ENCODE measurements at places on chromosomes 6 and 20.

DNA sequence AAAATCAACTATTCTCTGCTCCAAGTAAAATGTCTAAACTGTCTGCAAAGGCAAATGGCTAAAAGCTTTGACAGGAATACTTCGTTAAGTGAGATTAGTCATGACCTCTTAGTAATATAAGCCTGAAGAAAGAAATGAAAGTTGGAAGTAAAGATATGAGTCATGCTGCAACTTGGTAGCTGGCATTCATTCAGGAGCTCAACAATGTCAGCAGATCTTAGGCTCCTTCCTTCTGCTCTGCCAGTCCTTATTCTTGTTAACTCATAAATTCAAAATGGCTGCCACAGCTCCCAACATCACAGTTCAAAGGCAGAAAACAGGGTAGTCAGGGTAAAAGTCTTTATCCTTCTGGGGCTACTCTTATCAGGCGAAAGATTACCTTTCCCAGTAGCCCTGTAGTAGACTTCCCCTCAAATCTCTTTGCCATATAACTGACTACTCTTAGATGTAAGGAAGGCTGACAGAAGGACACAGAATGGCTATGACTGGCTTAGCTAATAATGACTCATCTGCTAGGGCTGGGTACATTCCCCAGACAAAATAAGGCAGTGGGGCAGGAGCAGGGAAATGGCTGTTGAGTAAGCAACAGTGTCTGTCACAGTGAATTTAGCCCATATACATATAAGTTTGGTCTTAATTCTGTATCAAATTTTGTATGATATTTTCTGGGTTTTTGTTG is 24.4 kb upstream of the C6orf62 start:
- DNase-seq = no peak

DNA sequence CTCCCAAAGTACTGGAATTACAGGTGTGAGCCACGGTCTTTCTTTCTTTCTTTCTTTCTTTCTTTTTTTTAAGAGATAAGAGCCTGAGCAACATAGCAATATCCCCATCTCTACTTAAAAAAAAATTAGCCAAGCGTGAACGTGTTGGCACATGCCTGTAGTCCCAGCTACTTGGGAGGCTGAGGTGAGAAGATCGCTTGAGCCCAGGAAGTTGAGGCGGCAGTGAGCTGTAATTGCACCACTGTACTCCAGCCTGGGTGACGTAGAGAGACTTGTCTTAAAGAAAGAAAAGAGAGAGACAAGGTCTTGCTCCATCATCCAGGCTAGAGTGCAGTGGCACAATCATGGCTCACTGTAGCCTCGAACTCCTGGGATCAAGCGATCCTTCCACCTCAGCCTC is 162.0 kb upstream of the MLN start:
- DNase-seq = no peak

DNA sequence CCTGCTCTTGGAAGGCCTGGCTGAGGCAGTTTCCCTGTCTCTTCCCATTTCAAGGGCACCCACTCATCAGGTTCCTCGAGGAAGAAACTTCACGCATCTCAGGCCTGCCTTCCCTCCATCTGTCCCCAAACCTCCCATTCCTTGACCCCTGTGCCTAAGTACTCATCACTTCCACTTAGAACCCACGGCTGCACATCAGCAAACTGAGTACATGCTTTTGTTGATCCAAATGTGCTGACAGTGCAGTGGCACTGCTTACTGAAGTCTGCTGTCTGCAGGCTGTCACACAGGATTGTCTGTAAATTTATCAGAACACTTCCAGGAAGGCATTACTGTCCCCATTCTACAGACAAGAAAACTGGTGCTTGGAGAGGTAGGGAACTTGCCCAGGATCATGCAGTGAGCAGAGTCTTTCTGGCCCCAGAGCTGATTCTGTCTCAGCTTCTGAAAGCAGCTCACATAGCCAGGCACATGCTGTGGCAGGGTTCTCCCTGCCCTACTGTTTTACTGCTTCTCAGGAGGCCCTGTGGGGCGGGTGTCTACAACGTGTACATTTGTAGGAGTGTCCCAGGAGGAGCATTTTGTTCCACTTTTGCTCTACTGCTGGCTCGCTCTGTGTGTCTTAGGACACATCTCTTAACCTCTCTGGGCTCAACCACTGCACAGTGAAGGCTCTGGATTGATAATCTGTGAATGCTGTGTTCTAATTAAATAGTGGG is 64.2 kb upstream of the XRN2 start:
- DNase-seq = no peak

GRCh38 chr6:13872681-13873080 is 52.1 kb upstream of the RNF182 start:
- DNase-seq = no peak

- no peak for DNase-seq
These were observed 73.2 kb downstream of the INSM1 start for GRCh38 chr20:20440886-20441658.

DNA sequence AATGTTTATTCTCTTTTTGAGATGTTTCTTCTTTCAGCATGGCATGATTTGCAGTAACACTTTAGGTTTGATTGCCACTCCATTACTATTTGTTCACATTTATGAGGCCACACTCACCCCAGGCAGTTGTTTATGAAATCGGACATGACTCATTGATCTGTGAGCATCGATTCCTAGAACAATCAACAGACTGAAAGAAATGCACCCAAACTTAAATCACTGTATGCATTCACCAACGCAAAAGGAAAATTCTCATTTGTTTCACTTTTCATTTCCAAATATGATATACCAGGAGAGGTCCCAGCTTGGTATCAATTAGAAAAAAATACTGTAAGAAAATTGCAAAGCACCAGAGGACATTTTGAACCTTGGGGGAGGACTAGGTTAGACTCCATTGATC is 5.4 kb upstream of the GJA10 start:
- DNase-seq = no peak

DNA sequence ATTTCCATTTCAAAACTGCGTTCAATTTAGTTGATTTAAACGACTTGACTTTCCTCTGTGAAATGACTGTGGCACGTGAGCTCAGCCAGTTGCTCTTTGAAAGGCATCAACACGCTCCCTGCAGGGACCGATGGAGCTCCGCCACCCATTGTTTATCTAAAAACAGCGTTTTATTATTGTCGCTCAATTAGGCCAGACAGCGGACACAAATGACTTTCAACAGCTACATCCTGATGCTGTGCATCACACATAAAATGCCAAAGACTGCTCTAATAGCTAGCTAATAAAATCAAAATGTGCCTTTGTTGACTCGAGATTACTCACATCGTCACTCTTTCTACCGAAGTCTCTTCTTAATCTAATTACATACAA is 332.5 kb downstream of the CD83 start:
- no peak for DNase-seq

- DNase-seq = no peak
These were observed 26.9 kb downstream of the JPH2 start for GRCh38 chr20:44160133-44160532.

DNA sequence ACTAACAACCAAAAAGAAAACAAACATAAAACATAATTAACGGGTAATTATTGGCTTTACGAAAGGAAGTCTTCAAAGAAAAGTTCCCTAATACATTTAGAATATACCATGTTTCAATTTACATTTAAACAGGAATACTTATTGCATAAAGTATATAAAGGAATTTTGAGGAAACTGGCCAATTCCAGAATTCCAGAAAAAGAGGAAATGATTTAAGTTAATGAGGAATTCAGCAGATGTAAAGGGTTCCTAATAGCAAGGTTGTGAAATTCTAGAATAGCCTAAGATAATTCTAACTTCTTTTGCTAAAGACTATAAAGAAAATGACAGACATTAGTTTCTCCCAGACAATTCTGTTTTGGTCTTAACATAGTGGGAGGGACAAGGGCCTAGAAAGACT is 35.0 kb downstream of the DTNBP1 start:
- no peak for DNase-seq

DNA sequence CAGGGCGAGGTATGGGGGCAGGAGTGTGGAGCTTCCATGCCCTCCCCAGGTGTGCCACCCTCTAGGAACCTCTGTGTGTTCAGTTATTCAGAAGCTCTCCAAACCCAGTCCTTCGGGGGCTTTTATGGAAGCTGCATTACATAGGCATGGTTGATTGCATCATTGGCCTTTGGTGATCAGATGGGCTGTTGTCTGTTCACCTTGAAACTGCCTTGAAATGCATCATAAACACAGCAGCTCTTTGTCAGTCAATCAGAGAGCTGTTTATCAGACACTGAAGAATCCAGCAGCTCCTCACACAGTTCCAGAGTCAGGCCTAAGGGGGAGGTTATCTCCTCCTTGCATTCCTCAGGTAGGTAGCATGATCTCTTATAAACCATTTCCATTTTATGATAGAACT is 62.4 kb downstream of the E2F3 start:
- no peak for DNase-seq

- DNase-seq = no peak
These were observed 18.4 kb downstream of the LCA5 start for GRCh38 chr6:79518842-79519241.

GRCh38 chr6:71621918-71622519 is 264.3 kb upstream of the RIMS1 start:
- no peak for DNase-seq

Measured in cerebellar nuclear complex (tissue), 1 donor.